ENCODE measurements at places on chromosomes 12 and 14.

- DNase-seq, result peak; percentile 92
Measured at GRCh38 chr12:95700316-95700785, 90.2 kb downstream of the NTN4 start.

GRCh38 chr14:67413806-67414769 lies 2.1 kb upstream of the PLEK2 start:
- DNase-seq, result peak; percentile 94

DNA sequence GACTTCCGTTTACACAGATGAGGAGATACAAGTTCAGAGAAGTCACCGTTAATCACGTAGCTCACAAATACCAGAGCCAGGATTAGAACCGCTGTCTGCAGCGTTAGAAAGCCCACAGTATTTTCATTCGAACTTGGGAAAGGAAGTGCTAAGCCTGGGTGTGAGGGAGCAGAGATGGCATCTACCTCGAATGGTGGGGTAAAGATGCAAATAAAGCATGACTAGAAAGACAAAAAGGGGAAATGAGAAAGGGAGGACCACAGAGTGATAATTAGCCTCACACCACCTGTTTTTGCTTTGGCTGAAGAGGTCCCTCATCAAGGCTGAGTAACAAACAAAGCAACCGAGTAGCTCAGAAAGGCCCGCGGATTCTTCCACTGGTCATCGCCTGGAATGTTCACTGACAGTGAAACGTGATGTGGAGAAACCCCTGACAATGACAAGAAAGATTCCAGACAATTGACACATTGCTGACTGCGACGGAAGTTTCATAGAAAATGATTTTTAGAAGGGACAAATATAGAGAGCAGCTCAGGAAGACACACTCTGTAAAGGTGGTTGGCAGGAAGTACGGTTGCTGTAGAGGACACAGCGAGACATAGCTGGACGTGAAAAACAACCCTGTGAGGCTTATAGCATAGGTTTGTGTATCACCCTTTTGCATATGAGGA lies 31.5 kb upstream of the BHLHE41 start:
- DNase-seq, result no peak

- DNase-seq, result no peak
Measured at GRCh38 chr14:54646626-54647025, 79.7 kb downstream of the SAMD4A start.

- DNase-seq, result no peak
Measured at GRCh38 chr12:132389526-132390286, 60.3 kb upstream of the GALNT9 start.
